ENCODE measurements at places on chromosomes 5 and 9.
A peak's percentile ranks its signal among the peaks of the same experiment; 100 is the strongest.

GRCh38 chr9:121399883-121400607, 30.0 kb upstream of the STOM start:
- peak; percentile 69 for DNase-seq

- no peak for DNase-seq
These were observed 125.8 kb downstream of the BOD1 start for GRCh38 chr5:173490681-173491080.

GRCh38 chr9:104970271-104970987, 42.5 kb upstream of the ABCA1 start:
- no peak for DNase-seq

GRCh38 chr5:111517853-111518501, 5.6 kb upstream of the STARD4 start:
- DNase-seq: no peak

DNA sequence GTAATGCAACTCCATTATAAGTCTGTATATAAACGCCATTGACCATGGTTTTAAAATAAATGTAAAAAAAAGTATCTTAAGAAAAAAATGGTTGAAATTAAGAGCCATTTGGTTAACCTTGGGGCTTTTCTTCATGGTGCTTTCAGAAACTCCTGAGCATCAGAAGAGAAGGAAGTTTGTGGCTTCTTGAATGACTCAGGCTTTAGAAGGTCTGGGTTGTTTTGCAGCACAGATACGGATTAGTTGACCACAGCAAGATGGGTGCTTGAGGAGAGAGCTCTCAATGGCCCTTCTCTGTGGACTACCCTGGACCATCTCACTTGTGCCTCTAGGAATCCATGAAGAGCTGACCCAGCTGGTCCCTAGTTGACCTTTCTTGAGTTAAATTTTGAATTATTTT, 189.5 kb downstream of the TMEM38B start:
- peak; percentile 20 for DNase-seq

DNA sequence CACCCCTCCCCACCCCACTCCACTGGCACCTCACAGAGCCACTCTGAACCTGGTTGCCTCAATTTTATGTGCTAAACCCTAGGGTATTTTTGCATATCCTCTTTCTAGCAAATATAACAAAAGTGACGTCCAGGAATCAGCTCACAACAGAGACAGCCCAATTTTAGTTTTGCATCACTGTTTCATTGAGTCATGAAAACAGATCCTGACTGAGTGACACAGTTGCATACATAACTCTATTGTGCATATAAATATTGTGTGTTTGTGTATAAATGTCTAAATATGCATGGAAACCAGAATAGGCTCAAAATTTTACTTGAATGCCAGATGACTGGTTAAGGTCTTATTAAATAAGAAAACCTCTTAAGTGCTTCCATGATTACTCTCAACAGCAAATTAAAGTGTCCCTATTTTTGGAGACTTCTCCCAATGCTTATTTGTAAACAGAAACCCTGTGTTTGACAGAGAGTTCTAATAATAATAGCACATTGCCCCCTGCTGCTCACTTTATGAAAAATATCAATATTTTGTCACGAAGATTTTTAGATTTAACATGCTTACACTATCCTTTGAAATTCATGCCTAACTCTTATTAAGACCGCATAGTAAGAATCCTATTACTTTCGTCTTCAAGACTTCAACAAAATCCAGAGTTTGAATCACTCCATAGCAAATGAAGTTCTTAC, 75.5 kb upstream of the PRRC1 start:
- peak; percentile 4 for DNase-seq

GRCh38 chr5:142015781-142016533, 3.1 kb upstream of the GNPDA1 start:
- DNase-seq: peak; percentile 66

DNA sequence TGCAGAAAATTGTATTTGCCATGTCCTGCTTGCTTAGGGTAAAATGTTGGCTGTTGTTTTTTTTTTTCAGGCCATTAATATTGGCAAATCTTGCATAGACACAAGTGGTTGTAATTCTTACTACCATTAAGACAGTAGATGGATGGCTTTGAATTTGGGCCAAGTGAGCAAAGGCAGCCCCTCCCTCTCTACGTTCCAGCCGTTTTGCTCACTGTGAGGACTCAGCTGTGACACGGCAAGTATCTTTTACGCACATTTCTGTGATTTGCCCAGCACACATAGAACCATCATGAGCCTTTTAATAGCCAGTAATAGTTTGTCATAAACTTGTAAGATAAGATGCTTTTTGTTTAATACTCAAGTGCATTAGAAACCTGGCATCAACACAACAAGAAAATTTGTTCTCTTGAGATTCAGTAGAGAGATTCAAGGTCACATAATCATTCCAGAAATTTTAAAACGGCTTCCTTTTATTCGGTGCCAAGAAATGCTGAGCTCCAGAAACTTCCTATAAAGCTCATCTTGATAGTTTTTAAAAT, 205.2 kb upstream of the ADCY2 start:
- no peak for DNase-seq

- no peak for DNase-seq
These were observed 64.5 kb upstream of the EQTN start for GRCh38 chr9:27361492-27361891.

GRCh38 chr5:139131062-139131461, 67.1 kb downstream of the SIL1 start:
- DNase-seq: no peak

- DNase-seq: no peak
These were observed 37.1 kb downstream of the AGXT2 start for GRCh38 chr5:35010676-35011075.

- DNase-seq: no peak
These were observed 12.8 kb upstream of the CLIC3 start for GRCh38 chr9:137009217-137009616.

DNA sequence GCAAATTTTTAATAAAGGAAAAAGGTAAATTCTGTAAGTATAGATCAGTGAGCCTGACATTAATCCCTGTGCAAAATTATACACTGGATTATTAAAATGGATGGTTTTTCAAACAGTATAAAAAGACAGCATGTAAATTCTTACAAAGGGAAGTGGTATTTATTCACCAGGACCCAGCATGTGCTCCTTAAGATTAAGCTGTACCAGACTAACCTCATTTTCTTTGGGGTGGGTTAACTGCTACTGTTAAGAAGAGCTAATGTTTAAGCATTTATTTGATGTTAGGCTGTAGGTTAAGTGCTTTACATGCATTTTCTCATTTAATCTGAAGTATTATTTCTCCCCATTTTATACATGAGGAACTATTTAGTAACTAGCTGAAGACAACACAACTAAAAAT, 60.3 kb upstream of the RFX3 start:
- DNase-seq: no peak

DNA sequence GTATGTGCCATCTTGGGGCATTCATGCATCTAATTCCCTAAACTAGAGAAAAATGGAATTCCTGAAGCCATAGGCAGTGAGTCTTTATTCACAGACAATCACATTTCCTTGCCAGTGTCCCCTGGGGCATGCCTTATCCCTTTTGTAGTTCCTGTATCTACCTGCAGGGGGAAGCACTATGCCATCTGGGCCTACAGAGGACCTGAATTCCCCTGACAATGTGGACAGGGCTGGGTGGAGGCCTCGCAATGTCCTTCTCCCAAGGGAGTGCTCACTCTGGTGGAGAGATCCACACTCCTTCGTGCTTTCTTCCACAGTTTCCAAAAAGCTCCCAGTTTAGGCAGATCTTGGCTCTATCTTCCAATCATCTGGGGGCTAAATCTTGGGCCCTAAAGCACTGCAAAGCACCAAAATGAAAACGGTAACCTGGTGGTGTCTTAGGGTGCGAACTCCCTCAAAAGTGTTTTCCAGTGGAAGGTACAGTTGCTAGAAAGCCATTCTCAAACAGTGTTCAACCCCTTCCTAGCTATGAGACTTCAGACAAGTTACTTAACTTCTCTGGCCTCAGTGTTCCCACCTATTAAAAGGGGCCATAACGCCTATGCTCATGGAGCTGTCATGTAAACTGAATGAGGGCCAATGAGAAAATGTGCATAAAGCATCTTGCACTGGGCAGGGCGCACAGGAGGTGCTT, 17.5 kb downstream of the WHRN start:
- peak; percentile 66 for DNase-seq

GRCh38 chr5:40871177-40871576, 30.0 kb downstream of the CARD6 start:
- DNase-seq: peak; percentile 23

GRCh38 chr5:83375049-83375745, 96.3 kb upstream of the VCAN start:
- DNase-seq: no peak

DNA sequence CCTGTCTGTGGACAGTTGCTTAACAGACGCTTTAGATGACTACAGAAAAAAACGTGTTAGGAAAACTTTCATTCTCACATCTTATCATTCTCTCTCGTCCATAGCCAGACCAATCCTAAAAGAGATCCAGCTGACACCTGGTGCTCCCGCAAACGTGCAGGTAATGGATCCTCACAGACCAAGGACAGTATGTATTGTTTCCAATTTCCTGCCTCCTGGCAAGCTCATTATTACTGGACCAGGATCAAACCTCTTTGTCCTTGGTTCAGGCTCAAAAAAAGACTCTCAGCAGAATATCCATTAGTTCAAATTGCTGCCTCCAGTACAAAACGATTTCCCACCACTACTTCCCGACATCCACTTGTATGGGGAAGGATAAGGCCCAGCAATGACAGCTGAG, 62.4 kb downstream of the SERINC5 start:
- no peak for DNase-seq

DNA sequence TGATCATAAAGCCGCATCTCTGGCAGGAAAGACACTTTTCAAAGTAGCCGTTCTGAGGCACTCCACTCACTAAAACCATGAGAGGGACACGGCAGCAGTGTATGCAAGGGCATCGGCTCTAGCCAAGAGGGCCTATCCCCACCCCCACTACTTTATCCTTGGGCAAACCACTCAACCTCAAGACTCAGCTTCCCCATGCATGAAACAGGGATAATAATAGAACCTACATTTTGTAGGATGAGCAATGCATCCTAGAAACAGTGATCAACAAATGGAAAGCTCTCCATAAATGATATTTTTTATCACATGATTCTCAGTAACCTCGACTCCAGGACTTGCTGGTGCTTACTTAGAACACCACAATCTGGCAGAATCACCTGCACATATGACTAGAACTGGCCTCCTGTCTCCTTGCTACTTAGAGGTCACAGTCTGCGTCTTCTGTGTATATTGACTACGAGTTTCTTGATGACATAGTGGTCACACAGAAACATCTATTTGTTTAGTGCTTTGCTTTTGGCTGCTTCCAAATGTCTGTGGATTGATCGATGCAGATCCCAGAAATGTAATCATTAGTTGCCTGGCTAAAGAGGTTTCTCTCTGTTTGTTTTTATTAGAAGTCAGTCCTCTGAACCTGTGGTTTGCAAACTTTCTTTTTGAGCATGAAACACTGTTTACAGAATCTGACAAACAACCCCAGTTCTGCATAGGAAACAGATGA, 102.1 kb downstream of the LHFPL2 start:
- DNase-seq: no peak

GRCh38 chr5:58860680-58861079, 277.8 kb downstream of the RAB3C start:
- DNase-seq: no peak

DNA sequence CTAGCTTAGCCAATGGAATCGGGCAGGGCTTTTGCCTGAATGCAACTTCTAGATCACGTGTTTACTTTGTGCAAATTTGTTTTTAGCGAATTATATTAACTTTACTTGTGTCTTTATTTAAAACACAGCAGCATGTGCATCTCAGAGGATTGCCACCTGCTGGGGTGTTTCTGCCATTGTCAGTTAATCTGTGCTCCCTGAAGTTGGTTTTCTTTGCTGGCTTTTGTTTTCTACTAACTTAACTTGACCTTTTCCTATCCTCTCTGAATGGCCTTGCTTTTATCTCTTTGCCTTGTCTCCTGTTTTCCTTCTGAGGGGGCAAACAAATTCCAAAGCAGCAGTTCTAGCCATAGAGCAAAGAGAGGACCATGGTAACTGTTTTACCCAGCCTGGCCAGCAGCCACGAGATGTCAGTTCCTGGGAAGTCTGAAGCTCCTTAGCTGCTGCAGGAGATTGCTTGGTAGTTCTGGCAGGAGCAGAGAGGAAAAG, 67.6 kb downstream of the ARHGEF28 start:
- DNase-seq: no peak

- DNase-seq: peak; percentile 45
These were observed at the start of gene MPDZ for GRCh38 chr9:13279284-13280141. TSS of gene MPDZ (minus strand) at chr9:13279692. CDS start at chr9:13250315, 29,377 bp downstream.

- DNase-seq: no peak
These were observed 481.9 kb upstream of the TNC start for GRCh38 chr9:115599898-115600297.

DNA sequence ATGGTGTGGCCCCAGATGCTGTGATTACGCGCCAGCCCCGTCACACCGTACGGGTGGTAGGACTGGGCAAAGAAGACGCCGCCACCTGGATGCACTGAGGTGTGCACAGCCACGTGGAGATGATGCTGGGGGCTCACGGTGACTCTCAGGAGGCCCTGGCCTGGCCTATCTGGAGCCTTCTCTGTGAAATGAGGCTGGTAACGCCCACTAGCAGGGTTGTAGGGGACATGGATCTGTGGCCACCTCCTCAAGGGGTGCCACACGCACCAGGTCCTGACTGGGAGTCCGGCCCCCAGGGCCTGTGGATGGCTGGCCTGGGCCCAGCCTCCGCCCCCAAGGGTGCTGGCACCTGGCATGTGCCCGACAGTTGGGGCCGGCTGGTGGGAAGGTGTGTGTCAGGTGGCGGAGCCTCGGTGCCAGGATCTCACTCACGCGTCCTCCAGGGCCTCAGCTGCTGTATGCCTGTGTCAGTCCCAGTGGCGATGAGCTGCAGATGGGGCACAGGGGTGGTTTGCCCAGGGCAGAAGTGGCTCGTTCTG, 32.4 kb downstream of the NEK6 start:
- DNase-seq: no peak

- no peak for DNase-seq
These were observed 93.3 kb upstream of the CD180 start for GRCh38 chr5:67289763-67290521.

GRCh38 chr5:93601802-93602155, 18.8 kb downstream of the NR2F1 start:
- DNase-seq: no peak

DNA sequence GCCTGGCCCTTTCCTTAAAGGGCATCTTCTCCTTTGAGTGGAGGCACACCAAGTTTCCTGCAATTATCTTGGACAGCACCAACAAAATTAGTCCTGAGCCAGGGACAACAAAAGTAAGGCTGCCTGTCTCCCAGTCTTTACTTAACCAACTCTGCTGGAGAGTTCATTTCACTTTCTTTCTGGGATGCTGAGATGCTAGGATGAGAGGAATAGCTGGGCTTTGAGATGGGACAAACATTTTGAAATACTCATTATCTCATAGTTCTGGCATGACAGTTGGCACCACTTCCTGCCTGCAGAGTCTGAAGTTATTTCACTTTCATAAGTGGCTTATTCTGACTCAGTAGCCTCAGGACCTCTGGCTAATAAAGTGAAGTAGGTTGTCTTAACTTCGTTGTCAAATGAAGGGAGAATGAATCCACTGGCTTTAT, 157.0 kb downstream of the C9orf152 start:
- peak; percentile 91 for DNase-seq

- no peak for DNase-seq
These were observed 151.7 kb upstream of the RAPGEF1 start for GRCh38 chr9:131891598-131891997.

- DNase-seq: no peak
These were observed 104.2 kb downstream of the RAPGEF6 start for GRCh38 chr5:131530706-131531331.

GRCh38 chr9:34501889-34502425, 20.8 kb downstream of the ENHO start:
- no peak for DNase-seq

GRCh38 chr5:165460911-165461310, 1955.5 kb downstream of the MAT2B start:
- DNase-seq: no peak

GRCh38 chr5:73810429-73810828, 184.4 kb downstream of the ARHGEF28 start:
- no peak for DNase-seq
